Activated CD4-positive, alpha-beta T cell treated with anti-CD3 and anti-CD28 coated beads, Interleukin-2, amount 10 ng/mL, durations not matched to agents 24 days and 14 days (primary cell): ENCODE measurements at places on chromosomes 12 and 14. TPM values are rescaled to one million over a fixed set of nuclear protein-coding genes. Genes with fewer than 3 reads are reported as not detected.

GRCh38 chr12:7934889-7935492 lies 996 bp downstream of the SLC2A3 start:
- DNase-seq: peak; percentile 75

DNA sequence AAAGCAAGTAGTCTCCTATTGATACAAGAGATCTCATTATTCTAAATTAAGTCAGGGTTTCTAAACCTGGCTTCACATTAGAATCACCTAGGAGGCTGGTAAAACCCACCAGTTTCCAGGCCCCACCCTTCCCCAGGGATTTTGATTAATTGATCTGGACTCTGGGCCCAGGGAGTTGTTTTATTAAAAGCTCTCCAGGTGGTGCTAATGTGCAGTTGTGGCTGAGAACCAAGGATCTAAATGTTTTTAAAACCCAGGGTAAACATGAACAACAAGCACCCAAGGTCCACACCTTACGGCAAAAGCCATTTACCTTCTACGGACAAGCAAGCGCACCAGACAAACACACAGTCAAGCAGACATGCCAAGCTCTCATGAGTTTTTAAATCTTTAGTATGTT lies 73.9 kb downstream of the SLC2A13 start:
- DNase-seq: no peak

GRCh38 chr14:54396183-54396492 lies 669 bp upstream of the CDKN3 start:
- DNase-seq: no peak

DNA sequence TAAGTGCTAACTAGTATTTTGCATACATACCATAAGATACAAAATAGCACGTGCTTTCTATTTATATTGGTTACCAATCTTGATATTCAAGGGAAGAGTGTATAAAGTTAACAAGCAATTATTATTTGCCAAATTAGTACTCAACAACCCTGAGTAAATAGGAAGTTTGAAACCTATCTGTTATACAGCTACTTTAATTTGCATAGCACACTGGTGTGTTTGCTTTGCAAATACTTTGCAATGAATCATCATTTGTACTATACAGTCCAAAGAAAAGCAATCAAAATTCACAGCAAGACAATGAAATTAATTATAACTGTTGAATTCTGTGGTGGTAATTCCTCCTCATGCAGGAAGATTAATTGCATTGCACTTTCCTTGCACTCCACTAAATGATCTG lies 469.1 kb downstream of the PRKD1 start:
- no peak for DNase-seq

DNA sequence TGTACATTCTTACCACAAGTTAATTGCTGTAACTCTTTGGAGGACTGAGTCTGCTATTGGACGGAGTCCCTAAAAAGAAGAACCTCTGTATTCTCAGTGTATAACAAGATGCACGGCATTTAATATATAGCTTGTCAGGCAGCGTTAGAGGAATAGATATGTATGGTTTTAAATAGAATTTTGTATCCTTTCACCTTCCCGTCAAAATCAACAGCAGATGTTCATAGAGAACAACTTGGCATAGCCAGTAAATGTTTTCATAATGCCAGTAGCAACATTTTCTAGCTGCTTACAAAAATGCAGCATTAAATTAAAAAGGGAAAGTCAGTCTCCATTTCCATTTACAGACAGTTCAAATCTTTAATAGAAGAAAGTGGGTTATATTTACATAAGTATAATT lies 6.8 kb downstream of the SCYL2 start:
- no peak for DNase-seq

DNA sequence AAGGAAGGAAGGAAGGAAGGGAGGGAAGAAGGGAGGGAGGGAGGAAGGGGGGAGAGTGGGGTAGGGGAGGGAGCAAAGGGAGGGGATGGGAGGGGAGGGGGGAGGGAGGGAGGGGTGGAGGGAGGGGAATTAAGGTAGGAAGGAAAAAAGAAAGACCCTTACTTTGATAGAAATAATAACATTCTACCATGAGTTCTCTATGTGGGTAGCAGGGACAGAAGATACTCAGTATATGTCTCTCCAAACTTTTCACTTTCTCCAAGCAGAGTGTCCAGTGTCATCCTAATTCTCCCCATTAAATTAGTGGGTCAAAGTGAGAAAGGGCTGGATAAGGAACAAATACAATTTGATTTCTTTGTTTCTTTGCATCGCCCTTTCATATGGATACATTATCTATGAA lies 553.4 kb upstream of the USP15 start:
- no peak for DNase-seq

DNA sequence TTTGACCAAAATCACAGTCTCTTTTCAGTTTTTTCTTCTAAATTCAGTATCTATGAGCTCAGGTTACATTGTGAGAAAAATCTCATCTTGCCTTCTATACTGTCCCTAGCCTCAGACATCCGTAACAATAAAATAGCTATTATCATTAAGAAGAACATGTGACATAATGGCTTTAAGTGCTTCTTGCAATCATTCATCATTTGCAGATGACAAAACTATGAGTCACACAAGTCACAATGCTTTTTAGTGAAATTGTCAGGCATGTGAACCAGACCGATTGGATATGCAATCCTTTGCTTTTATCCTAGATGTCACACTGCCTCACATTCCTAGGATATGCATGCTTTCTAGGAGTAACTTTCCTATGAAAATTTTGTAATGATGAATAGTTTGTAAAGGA lies 313.1 kb downstream of the SLC6A15 start:
- no peak for DNase-seq

DNA sequence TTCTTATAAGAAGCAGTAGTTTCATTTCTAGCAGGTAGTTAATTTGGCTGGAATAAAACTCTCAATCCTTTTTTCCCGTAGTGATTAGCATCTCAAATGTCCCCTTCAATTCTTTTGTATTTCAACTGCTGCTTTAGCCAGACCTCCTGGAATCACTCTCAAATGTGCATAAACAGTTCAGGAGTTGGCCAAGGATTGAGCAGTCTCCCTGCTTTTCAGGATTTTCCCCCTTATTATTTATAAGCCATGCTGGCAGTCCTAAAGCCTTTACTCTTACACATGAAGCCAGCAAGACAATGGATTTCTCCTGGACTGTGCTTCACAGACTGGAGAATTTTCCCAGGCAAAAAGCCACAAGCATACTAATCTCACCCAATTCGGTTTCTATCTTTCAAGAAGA lies 950.1 kb downstream of the VRK1 start:
- DNase-seq: no peak

GRCh38 chr14:48086516-48086915 lies 411.1 kb upstream of the MDGA2 start:
- DNase-seq: no peak

DNA sequence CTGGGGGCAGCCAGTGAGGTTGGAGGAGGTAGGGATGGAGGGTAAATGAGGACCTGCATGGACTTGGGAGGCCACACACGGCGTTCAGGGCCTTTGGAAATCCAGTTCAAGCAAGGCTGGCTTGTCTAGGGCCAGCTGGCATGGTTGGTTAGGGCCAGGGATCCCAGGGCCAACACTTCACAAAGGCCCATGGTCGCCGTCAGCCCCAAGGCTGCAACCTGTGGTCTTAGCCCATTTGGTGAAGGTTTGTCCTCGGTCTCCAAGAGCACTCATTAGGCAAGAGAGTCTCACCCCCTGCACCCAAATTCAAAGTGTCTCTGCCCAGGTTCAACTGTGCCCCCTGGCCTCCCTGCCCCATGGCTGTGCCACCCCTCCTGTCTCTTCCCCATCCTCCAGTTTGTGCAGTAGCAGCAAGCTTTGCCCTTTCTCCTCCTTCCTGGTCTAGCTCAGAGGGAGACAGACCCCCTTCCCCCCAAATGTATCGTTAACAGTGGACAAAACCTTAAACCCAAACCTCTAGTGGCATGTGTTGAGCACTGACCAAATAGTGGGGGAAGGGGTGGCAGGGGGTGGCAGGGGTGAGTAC lies 94.1 kb downstream of the NINJ2 start:
- no peak for DNase-seq

GRCh38 chr14:24307575-24308341 lies at the start of gene CIDEB:
TSS of gene CIDEB (minus strand) at chr14:24307977. CDS start at chr14:24307858, 119 bp downstream.
- peak; percentile 89 for DNase-seq

DNA sequence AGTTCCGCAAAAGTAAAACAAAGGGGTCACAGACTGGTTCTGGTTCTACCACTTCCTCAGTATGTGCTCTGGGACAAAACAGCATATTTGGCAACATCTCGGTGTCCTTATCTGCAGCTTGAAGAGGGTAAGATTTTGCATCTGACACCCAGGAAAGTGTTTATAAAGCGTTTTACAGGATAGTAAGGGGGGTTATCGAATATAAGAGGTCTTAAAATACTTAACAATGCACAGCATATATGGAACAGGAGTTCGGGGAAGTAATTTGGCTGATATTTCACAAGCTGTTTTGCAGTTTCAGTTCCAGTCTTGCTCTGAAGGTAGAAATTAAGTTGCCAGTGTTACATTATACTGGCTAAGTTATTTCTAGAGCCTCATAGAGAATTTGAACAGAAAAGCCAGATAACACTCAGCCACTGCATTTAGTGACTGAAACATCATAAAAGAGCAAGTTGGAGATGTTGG lies 904 bp upstream of the MAP4K5 start:
- no peak for DNase-seq

DNA sequence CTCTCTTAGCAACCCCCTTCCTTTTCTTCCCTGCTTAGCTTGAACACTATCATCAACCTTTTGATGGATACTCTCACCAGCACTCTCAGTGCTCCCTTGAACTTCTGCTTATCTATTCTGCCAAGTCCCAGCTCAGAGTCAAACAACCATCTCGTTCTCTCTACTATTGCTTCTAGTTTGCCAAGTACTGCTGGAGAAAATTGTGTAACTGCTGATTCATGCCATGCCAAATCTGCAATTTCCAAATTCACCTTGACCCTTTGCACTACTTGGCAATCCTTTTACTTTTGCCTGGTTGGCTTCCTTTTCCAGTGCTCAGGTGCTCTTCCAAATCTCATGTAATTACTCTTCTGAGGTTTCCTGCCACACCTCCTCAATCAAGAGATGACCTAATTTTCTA lies 2.8 kb upstream of the CCDC196 start:
- no peak for DNase-seq

- DNase-seq: no peak
Observed at GRCh38 chr14:36524874-36525745, 5.1 kb upstream of the NKX2-1 start.

- no peak for DNase-seq
Observed at GRCh38 chr12:106084014-106084671, 54.6 kb downstream of the NUAK1 start.

The NRXN3 gene
- total RNA-seq: not detected in 2 replicates

The FGF23 gene
- not detected in 2 replicates for total RNA-seq

The TIMELESS gene
- 46.5 and 48.8 TPM in 2 replicates for total RNA-seq
